AG10803 (cell line): ENCODE measurements at places on chromosomes 6 and 20.
A peak's percentile ranks its signal among the peaks of the same experiment; 100 is the strongest.

DNA sequence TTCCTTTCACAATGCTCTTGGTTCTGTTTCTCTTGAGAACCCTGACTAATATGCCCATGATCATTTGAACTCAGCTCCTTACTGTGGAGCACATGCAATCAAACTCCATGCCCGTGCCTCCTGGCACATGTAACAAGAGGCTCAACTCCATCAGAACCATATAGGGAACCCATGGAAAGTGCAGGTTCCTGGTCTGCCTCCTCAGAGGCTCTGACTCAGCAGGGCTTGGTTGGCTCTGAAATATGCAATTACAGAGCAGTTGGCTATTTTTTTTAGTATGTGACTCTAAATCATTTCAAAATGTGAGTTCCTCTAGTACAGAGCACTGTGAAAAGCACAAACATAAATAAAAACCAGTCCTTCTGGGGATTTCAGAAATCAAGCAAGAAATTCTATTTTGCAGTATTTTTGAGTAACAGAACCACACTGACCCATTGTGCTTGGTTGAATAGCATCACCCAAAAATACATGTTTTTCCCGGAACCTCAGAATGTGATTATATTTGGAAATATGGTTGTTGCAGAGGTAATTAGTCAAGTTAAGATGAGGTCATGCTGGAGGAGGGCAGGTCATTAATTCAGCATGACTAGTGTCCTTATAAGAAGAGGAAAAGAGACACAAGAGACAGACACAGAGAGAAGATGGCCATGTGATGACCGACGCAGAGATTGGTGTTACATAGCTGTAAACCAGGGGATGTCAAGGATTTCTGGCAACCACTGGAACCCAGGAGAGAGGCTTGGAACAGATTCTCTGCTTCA lies 13.2 kb upstream of the MAP3K4 start:
- DNase-seq = peak; percentile 88

- peak; percentile 57 for DNase-seq
Observed at GRCh38 chr6:149077208-149077607, 240.3 kb upstream of the TAB2 start.

GRCh38 chr20:13022401-13023155 lies 13.8 kb downstream of the SPTLC3 start:
- DNase-seq = peak; percentile 83

- DNase-seq = no peak
Observed at GRCh38 chr6:137161949-137162348, 11.5 kb downstream of the IL22RA2 start.

DNA sequence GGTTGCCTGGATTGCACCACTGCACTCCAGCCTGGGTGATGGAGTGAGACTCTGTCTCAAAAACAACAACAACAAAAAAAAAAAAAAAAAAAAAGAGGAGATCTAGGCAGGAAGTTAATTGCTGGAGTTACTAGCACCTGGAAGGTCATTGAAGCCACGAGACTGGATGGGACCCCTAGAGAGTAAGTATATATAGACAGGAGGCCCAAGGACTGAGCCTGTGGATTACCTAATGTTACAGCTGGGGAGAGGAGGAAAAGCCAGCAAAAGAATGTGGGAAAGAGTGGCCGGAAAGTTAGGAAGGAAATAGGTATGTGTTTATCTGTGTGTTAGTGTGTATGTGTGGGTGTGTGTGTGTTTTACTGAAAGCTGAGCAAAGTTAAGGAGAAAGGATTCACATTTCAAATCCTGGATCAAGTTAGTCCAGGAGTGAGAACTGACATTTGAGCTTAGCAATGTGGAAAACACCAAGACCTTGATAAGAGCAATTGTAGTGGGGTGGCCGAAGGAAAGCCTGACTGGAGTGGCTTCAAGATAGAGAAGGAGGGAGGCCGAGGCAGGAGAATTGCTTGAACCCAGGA lies 38.4 kb downstream of the ANKRD6 start:
- no peak for DNase-seq
